ENCODE measurements at places on chromosomes 7 and 10. TPM values are rescaled to one million over a fixed set of nuclear protein-coding genes. Genes with fewer than 3 reads are reported as not detected.

DNA sequence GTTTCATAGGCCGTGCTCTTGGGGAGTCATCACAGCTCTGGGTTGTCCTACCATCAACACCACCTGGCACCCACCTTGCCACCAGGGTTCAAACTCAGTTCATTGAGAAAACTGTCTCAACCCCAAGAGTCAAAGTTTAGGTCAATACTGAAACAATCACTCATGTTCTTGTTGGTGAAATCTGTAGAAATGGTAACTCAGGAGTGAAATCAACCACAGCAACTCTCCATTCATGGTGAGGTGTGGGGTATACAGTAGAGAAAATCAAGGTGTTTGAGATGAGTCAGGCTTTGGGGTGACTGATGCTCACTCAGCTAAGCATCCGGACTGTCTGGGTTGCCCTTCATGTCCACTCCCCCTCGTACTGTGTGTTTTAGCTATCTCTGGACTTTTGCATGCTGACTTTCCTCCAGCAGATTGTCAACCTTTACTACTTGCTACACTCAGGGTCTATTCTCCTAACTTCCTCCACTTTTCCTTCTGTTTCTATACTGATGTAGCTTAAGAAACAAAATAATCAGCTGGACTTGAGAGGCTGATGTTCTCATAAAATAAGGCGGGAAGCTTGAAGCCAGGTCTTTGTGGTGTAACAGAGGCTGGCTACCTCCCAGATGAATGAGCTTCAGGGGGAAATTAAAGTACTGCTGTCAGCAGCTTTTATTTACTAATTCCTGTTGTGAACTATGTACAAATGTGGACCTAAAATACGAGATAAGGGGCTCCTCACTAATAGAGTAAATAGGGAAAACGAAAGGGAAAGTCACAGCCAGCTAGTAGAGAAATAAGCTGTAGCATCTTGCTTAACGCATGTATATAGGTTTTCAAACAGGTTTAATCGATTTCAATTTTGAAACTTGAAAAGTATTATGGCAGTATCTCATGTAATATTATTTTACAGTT is 173.6 kb upstream of the AKR1E2 start:
- H3K4me3 ChIP-seq = no peak overlapping the region
- peaks cover 20% of the 10 kb centered on the region for H3K4me1 ChIP-seq
- H3K36me3 ChIP-seq = no peaks in the 10 kb centered on the region
- no peak overlapping the region for H3K27ac ChIP-seq
- DNase-seq = no peak

DNA sequence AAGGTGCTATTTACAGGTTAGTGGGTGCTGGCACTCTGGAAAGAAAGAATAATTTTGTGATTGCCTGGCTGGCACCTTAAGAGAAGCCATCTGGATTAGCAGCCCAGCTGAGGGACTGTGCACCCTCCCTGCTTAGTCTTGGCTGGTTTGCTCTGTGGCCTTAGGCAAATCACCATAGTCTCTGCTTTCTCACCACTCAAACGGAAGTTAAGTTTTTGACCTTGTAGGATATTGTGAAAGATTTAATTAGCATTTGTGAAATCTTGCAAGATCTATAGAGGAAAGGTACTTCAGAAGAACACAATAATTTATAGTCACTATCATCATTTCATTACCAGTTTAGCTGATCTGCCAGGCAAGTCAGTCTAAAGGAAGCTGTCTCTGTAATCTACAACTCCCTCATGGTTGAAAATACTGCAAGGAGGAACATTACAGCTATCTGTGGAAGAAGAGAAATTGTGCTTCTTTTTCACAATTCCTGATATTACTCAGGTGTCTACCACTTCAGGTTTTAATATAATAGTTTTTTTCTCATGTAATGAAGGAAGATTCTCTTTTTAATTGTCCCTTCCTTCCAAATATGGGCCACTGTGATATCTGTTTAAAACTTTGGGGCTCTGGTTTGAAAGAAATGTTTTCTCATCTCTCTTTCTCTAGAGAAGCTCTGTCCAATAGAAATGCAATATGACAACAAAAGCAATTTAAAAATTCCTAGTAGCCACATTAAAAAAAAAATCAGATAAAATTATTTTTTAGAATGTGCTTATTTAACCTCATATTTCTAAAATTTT is 219.6 kb downstream of the PTEN start:
- no peak overlapping the region for H3K27ac ChIP-seq
- DNase-seq = no peak
- peaks cover 16% of the 10 kb centered on the region for H3K4me1 ChIP-seq
- no peak overlapping the region for H3K4me3 ChIP-seq
- H3K36me3 ChIP-seq = no peaks in the 10 kb centered on the region
- no peaks in the 10 kb centered on the region for H3K27me3 ChIP-seq

- peak overlapping the region; percentile 98 for H3K27ac ChIP-seq
- peak; percentile 86 for DNase-seq
Measured at GRCh38 chr7:56074371-56074791, 10.3 kb downstream of the SUMF2 start.

DNA sequence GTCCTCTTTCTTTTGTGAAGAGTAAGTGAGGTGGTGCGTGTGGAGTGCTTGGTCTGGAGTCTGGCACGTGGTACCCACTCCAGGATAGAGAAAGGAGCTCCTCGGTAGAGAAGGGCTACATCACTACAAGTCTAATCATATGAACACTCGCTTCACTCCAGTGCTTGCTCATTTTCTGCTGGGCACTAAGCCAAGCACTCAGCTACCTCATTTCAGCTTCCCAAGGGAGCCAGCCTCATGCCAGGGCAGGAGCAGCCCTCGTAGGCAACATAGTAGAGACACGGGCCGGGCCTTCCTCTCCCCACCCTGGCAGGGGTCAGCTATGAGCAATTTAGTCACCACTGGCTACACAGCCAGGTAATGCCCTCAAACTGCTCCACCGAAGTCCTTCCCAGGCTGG is 11.4 kb upstream of the HSPA12A start:
- H3K36me3 ChIP-seq = no peaks in the 10 kb centered on the region
- H3K27ac ChIP-seq = no peak overlapping the region
- no peak overlapping the region for H3K4me3 ChIP-seq

- H3K4me3 ChIP-seq = no peak overlapping the region
- no peak for DNase-seq
- H3K27me3 ChIP-seq = no peaks in the 10 kb centered on the region
- no peaks in the 10 kb centered on the region for H3K36me3 ChIP-seq
- H3K27ac ChIP-seq = no peak overlapping the region
- H3K4me1 ChIP-seq = peaks cover 16% of the 10 kb centered on the region
Measured at GRCh38 chr7:85052056-85052737, 134.7 kb downstream of the SEMA3D start.

DNA sequence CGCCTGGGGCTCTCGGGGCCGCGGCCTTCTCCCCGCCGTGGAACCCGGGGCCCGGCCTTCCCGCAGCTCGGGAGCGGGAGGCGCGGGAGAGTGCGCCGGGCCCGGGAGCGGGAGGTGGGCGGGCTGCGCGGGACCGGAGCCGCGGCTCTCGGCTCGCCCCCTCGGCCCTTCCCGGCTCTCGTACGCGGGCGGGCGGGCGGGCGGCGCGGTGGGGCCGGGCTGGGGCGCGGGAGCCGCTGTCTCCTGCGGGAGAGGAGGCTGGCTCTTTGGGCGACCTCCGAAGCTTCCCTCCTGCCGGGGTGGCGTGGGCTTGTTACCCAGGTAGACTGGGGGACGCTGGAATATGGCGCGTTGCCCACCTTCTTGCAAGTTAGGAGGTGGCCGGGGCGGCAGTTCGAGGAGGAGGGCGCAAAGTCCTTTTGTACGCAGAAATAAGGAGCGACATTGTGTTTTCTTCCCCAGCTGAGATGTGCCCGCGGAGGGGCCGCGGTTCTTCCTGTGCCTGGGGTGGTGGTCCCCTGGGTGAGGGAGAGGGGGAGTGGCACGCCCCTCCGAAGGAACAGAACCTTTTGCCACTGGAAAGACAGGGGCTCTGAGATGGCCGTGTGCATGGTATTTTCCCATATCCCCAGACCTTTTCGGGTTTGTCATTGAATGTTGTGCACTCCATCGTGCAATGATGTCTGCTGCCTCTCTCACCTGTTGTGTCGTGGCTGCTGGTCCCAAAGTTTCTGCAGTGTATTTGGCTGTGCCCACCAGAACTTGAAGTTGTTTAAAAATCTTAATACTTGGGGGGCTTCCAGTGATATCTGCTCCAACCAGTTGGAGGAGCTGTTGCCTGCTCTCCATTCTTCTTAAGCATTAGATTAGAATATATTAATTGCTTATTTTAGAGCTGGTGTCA is 844 bp downstream of the NRF1 start:
- peak overlapping the region; percentile 70 for H3K27ac ChIP-seq
- H3K27me3 ChIP-seq = no peaks in the 10 kb centered on the region
- DNase-seq = peak; percentile 31
- peaks cover 37% of the 10 kb centered on the region for H3K4me1 ChIP-seq
- H3K36me3 ChIP-seq = peaks cover 11% of the 10 kb centered on the region

GRCh38 chr7:91655656-91656055 is 224.8 kb downstream of the MTERF1 start:
- H3K27ac ChIP-seq = no peak overlapping the region
- H3K4me1 ChIP-seq = no peaks in the 10 kb centered on the region
- DNase-seq = no peak

GRCh38 chr10:51369903-51370302 is 295.6 kb downstream of the PRKG1 start:
- H3K4me3 ChIP-seq = no peak overlapping the region
- H3K4me1 ChIP-seq = peaks cover 58% of the 10 kb centered on the region
- no peaks in the 10 kb centered on the region for H3K27me3 ChIP-seq
- no peak for DNase-seq
- no peak overlapping the region for H3K27ac ChIP-seq
- H3K36me3 ChIP-seq = no peaks in the 10 kb centered on the region

- DNase-seq = no peak
- H3K27me3 ChIP-seq = no peaks in the 10 kb centered on the region
- H3K4me3 ChIP-seq = no peak overlapping the region
- H3K4me1 ChIP-seq = no peaks in the 10 kb centered on the region
Measured at GRCh38 chr7:77904252-77904651, 105.7 kb downstream of the PHTF2 start.

SLC26A3 gene
- 0.44 TPM for total RNA-seq

GIMAP2 gene
- total RNA-seq = 0.37 TPM

CHAT gene
- total RNA-seq = not detected

PURB gene
- total RNA-seq = 22.1 TPM

PDE6C gene
- not detected for total RNA-seq

ATAD1 gene
- total RNA-seq = 46.7 TPM

C10orf88 gene
- total RNA-seq = 7.7 TPM

Data from WTC11 (cell line).